ENCODE measurements at places on chromosomes 11 and 22. TPM values are rescaled to one million over a fixed set of nuclear protein-coding genes. Genes with fewer than 3 reads are reported as not detected.

The P4HA3 gene
- 0.29 TPM for total RNA-seq

The KLHL35 gene
- total RNA-seq = 2.7 TPM

The TIGD3 gene
- 0.29 TPM for total RNA-seq

The CASP4 gene
- total RNA-seq = 156 TPM

The IGF2 gene
- 65.2 TPM for total RNA-seq

The SYVN1 gene
- total RNA-seq = 27.2 TPM

Measured in breast epithelium (tissue), 4 donors.